T-helper 9 cell (primary cell): ENCODE measurements at places on chromosomes 2 and 18.

GRCh38 chr2:231397011-231397927 is 1.8 kb downstream of the B3GNT7 start:
- no peak for DNase-seq

- DNase-seq, result no peak
Measured at GRCh38 chr2:237448171-237448570, 34.2 kb upstream of the COL6A3 start.

- no peak for DNase-seq
Measured at GRCh38 chr2:239322416-239323086, 78.3 kb downstream of the HDAC4 start.

- DNase-seq, result no peak
Measured at GRCh38 chr18:1240701-1241100, 336.0 kb downstream of the ADCYAP1 start.

- DNase-seq, result no peak
Measured at GRCh38 chr2:30756051-30756719, 51.1 kb downstream of the CAPN13 start.
